Hepatic stellate cell (primary cell): ENCODE measurements at places on chromosomes 7 and 10.

GRCh38 chr10:129628823-129629222 is 161.8 kb downstream of the MGMT start:
- no peak for DNase-seq

DNA sequence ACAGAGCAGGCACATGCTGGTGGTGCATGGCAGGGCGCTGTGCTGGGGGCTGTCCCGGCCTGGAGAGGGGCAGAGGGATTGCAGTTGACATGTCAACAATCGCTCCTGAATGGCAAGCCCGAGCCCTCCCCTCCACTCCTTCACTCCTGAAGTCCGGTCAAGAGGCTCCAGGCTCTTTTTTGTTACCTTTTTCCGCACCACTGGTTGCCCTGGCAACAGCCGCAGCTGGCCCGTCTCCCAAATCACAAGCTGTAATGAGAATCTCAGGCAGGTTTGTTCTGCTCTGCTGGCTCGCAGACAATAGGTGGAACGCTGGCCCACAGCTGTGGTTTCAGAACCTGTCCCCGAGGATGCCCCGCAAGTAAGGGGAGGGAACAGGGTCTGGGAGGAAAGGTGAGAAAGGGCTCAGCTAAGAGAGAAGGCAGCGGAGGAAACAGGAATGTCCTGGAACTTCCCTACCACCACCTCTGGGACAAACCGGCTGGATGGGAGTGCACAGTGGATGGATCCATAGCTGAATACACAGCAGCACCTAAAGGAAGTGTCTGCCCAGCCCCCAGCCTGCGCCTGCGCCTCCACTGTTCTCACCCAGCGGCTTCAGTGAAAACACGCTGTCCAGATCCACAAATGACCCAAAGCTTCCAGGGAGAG is 58.9 kb downstream of the CALML3 start:
- no peak for DNase-seq

- no peak for DNase-seq
Measured at GRCh38 chr10:29688230-29688661, 53.5 kb upstream of the SVIL start.

DNA sequence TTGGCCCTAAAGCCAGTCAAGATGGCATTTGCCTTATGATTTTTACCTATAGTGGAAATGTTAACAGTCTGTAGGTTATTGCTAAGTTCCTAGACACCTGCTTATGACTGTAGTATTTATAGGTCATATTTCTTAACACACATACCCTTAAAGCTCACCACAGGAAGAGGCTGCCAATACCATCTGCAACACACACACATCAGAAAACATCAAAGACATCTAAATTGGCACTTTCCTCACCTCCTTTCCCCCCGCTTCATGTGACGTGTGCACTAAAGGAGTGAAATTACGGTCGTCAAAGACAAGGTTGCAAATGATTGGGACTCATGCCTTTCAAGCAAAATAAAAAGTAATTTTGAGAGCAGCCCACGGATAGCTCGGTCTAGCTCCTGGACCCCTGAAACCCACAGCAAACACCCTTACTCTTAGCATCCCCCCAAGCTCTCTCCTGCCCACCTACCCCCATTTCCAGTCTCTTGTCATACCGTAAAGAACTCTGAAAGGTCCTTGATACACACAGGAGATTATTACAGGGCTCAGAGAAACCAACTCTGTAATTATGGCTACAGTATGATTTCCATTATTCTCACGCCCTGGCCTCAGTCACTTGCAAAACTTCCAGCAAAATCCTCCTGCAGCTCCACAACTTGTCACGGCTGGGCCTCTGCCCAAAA is 90.5 kb downstream of the PLXNA4 start:
- DNase-seq, result no peak

DNA sequence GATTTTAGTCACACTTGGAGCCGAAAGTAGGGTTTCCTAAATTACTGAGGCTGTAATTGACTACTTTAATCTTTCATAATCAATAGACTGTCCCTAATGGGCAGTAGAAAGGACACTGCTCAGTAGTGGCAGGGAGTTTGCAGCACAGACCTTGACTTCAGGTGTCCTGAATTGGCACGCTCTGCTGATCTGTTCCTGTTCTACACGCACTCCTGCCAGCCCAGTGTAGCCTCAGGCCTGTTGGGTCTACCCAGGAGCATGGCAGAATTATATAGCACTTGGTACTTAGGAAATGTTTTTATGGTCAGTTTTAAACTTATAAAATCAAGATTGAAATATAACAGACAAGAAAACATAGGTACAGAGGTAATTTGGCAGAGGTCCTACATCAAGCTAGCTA is 9.0 kb downstream of the EIF4H start:
- DNase-seq, result no peak

DNA sequence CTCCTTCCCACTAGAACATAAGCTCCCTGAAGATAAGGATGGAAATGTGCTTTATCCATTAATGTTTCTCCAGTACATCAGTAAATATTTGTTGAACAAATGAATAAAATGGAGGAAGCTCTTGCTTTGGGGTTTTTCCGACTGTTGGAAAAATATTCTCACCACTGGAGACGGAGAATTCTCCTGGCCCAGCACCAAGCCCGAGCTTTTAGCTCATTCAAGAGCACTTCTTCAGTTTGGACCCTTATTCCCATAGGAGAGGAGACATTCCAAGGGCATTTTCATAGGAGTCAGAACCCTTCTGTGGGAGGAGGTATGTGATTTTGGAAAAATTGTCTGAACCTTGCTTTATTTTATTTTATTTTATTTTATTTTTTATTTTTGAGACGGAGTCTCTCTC is 21.0 kb downstream of the SUFU start:
- DNase-seq, result no peak

GRCh38 chr7:80379034-80379982 is 132.6 kb downstream of the GNAT3 start:
- DNase-seq, result peak; percentile 24

- DNase-seq, result no peak
Measured at GRCh38 chr10:46084321-46085165, 38.5 kb upstream of the MSMB start.

DNA sequence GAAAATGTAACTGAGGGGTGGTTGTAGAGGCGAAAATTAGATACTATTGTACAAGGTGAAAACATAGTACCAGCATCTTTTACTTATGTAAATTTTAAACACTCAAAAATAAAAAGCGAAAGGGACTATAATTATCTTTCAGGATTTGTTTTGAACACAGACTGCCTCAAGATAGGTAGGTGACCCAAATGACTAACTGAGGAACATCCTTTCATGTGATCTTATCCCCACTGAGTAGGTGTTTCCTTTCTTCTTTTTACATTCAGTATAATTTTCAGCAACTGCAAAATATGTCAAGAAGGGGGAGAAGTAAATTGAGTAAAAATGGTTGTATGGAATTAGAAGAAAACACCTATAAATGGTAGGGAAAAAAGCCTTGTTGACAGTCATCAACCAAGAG is 236.7 kb downstream of the PHF14 start:
- no peak for DNase-seq
